Effector CD4-positive, alpha-beta T cell (primary cell): ENCODE measurements at places on chromosomes 13 and 19.

- DNase-seq = no peak
Measured at GRCh38 chr13:63540061-63540460, 2124.4 kb upstream of the PCDH20 start.

DNA sequence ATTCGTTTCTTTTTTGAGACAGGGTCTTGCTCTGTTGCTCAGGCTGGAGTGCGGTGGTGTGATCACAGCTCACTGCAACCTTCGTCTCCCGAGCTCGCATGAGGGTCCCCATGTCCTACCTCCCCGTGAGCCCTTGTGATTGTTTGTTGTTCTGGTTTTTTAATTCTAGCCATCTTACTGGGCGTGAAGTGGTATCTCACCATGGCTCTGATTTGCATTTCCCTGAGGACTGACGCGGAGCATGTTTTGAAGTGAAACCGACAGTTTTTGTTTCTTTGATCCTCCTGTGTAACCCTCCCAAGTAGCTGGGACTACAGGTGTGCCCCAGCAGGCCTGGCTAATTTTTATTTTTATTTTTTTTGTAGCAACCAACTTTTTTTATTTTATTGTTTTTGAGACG is 21.7 kb downstream of the GNG7 start:
- DNase-seq = no peak

DNA sequence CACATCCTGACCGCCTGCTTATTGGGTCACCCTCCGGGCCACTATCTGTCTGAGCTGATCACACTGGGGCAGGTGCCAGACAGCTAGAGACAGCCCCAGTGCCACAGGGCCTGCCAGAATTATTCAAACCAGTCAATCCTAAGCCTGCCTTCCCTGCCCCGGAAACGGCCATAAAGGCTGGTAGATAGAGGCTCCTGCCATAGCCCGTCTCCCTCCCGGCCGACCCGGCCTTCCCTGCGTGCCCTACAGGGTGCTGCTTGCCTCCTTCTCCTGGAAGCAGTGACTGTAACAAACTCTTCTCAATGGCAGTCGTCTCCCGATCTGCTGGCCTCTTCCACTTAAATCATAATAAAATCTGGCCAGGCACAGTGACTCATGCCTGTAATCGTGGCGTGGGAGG is 158.6 kb upstream of the SOX1 start:
- DNase-seq = no peak

- peak; percentile 23 for DNase-seq
Measured at GRCh38 chr19:23817519-23817918, 58.8 kb upstream of the ZNF681 start.

- no peak for DNase-seq
Measured at GRCh38 chr19:13506471-13506820, at the start of gene CACNA1A. Gene CACNA1A (minus strand): TSS chr19:13506479. CDS start chr19:13506224, 255 bp downstream.

GRCh38 chr13:37136187-37136586 is 30.7 kb upstream of the CSNK1A1L start:
- no peak for DNase-seq

- DNase-seq = no peak
Measured at GRCh38 chr13:43196750-43197370, 173.5 kb downstream of the DNAJC15 start.

GRCh38 chr13:30110301-30111070 is 196.9 kb downstream of the KATNAL1 start:
- DNase-seq = no peak

DNA sequence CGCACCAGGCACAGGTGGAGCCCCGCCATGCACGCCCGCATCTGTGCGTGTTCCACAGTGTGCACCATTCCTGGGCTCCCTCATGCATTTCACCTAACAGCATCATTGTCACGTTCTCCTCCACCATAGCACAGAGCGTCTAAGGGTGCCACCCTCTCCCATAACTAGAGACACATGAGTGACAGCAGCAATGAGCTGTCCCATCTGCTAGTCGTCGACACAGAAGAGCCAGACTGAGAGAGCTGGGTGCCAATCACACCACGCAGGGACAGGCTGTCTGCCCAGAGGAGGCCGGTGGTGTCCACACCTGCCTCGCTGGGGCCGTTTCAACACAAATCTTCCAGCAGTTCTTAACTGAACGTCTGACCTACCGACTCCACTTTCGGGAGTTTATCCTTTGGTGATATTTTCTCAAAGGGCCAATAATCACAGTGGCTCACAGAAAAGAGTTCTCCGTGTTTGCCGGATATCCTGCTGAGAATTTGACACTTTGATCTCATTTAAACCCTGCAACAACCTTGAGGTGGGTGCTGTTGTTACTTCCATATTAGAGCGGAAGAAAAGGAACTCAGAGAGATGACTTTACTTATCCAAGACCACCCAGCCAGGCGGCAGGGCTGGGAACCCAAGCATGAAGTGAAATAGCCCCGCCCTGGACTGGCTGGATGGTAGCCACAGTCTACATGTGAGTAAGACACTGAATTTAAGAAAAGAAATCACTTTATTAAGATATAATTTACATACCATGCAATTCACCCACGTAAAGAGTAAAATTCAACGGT is 16.2 kb downstream of the CLEC11A start:
- no peak for DNase-seq

GRCh38 chr19:4444765-4445741 is 12.5 kb downstream of the UBXN6 start:
- DNase-seq = no peak

DNA sequence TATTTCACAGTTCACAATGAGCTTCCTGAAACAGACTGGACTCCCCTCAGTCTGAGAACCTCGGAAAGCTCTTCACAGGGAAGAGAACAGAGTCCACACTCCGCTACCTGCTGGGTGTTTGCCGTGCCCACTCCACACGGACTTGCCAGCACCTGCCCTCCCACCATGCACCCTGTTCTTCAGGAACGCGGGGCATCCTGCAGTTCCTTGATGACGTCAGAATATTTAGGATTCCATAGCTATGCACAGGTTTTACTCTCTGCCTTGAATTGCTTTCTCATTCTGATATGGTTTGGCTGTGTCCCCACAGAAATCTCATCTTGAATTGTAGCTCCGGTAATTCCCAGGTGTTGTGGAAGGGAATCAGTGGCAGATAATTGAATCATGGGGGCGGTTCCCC is 74.4 kb upstream of the FARP1 start:
- DNase-seq = no peak

DNA sequence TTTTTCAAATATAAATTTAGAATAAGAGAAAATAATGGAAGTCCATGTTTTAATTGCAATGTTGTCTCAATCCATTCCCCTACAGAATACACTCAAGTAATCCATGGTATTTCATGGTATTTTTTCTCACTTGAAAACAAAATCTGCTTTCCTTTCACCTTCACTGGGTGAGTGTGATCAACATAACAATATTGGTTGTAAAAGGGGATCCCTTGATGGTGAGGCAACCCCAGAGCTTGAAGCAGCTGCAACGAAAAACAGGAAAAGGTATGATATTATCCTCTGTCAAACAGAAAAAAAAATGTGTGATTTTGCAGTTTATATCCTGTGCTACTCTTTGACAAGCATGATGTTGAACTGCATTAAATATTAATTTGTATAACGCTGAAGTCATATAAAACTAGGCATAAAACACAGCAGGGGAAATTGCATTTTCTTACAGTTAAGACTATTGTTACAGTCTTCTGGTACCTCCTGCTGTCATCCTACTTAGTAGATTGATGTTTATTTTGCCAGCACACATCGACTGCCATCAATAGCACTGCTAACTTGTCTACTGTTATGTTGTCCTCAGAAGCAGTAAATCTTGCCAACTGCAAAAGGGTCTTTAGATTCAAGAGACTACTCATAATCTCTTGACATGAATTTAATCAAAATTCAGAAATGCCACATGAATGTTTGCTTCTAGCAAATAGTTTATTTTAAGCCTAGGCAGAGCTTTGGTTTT is 373.1 kb upstream of the MIR17HG start:
- DNase-seq = no peak

GRCh38 chr13:39884166-39884565 is 228.7 kb downstream of the COG6 start:
- no peak for DNase-seq

DNA sequence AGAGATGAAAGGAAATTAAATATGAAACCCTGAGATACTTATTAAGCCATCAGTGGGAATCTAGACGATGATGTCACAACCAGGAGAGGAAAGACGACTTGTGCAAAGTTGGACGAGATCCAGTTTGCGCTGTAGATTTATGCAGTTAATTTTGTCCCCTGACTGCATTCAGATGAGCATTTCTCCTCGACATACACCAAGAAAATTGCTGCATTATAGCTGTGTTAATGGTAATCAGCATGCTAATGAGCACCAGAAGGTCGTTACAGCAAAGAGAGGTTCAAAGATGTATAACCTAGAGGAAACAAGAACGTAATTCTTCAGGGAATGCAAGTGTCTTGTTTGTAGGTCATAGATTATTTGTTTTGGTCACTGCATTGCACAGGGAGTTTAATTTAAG is 371.7 kb downstream of the RBM26 start:
- DNase-seq = no peak

DNA sequence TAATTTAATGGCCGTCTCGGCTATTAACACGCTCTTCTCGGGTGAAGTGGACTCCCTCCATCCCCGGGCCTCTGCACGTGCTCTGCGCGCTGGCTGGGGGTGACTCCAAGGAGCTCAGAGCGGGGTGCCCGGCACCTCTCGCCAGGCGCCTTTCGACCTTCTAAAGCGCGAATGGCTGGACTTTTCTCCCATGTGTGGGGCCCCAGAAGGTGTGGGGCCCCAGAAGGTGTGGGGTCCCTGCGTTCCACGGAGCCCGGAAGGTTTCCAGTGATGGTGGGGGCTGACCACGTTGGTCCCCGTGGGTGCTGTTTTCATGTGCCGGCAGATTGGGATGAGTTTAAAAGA is 3.3 kb upstream of the ALOX5AP start:
- no peak for DNase-seq

DNA sequence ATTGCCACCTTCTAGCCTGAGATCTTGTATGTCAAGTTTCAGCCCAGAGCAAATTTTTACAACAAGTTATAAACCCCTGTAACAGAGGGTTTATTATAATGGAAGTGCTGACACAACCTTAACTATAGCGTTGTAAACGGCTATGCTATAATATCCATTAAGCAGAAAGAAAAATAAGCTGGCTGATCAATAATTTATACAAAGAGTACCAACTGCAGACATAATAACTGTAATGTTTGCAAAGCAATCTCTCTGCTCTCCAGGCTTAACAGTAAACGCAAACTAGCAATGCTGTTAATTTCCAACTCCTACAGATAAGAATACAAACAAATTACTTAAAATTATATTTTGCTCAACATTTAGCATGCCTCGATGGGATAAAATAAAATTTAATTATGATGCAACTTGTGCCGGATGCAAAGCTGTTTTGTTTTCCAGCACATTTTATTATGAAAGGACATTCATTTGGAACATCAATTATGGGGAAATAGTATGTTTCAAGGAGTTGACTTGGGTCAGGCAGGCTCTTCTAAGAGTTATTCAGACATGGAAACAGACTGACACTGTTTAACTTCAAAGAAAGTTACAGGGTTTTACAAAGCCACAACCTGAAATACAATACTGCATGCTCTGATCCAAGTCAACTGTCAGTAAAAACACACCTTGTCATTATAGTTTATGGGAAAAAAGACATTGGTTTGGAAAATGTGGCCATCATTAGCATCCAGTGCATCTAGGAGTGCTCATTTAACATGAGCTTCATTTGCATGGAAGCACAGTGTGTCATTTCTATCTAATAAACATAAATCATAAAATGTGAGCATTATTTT is 6.6 kb upstream of the DACH1 start:
- no peak for DNase-seq

- DNase-seq = no peak
Measured at GRCh38 chr19:6402837-6403608, 10.1 kb upstream of the GTF2F1 start.

- no peak for DNase-seq
Measured at GRCh38 chr13:42181381-42181953, 90.5 kb upstream of the AKAP11 start.

DNA sequence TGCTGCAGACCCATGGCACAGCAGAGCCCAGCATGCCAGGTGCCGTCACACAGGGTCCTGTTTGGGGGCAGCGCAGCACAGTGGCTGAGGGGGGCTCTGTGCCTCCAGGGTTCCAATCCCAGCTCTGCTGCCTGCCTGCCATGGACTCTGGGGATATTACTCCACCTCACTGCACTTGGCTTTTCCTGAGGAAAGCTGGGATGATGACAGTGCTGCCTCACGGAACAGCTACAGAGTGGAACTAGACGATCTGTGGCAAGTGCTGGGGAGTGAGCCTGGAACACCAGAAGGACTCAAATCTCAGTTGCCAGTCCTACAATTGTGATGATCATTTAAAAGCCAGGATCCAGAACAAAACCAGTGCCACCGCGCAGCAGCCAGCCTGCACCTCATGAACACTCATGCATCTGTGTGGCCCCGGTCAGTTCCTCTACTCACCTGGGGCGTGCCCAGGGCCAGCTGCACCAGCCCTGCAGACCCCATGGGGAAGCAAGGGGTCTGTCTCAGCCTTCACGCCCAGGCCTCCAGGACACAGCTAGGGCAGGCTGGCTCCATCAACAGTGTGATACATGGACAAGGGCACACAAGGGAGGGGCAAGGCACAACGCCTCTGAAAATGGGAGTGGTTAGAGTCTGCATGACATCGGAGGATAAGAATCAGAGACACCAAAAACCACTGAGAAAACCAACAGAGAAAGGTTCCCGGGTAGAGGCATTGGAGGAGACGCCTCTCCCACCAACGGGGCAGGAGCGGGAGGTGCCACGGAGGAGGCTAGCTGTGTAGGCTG is 55.2 kb downstream of the ATP7B start:
- no peak for DNase-seq

DNA sequence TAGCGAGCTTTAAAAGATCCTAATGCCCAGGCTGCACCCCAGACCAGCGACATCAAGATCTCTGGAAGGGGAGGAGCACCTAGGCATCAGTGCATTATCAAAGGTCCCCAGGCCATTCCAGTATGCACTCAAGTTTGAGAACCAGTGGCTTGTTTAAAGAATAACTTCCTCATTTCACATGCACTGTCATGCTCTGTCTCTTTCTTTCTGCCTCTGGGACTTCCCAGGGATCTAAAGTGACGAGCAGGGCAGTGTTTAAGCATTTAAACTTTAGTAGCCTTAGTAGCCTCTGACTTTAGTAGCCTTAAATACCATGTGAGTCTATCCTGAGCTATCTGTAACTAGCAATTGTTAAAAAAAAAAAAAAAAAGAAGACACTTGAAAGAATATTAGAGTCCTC is 8.9 kb upstream of the FARP1 start:
- DNase-seq = no peak
